ENCODE measurements at places on chromosomes 4 and X. TPM values are rescaled to one million over a fixed set of nuclear protein-coding genes. Genes with fewer than 3 reads are reported as not detected.

DNA sequence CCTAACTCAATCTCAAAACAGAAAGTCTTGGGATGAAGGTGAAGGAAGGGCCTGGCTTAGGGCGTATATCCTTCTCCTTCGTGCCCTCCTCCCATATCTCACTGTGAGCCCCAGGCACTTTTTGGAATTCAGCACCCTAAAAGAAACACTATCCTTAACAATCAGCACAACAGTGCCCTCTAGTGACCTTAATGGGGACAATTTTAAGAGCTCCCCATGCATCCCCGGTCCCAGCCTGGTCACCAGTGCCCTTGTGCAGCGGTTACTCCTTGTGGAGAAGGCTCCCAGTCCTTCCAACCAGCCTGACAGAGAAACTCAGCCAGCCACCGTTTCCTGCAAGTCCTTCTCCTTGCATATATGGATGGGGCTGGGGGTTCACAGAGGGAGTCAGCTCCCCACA is 4.2 kb downstream of the PAK3 start:
- no peak for DNase-seq

GRCh38 chr4:2255501-2256155 is 6.3 kb downstream of the MXD4 start:
- peak; percentile 45 for DNase-seq

GRCh38 chrX:135086197-135086854 is 34.0 kb downstream of the ETDB start:
- DNase-seq = no peak

- no peak for DNase-seq
Measured at GRCh38 chrX:16804923-16805464, 18.7 kb downstream of the TXLNG start.

DNA sequence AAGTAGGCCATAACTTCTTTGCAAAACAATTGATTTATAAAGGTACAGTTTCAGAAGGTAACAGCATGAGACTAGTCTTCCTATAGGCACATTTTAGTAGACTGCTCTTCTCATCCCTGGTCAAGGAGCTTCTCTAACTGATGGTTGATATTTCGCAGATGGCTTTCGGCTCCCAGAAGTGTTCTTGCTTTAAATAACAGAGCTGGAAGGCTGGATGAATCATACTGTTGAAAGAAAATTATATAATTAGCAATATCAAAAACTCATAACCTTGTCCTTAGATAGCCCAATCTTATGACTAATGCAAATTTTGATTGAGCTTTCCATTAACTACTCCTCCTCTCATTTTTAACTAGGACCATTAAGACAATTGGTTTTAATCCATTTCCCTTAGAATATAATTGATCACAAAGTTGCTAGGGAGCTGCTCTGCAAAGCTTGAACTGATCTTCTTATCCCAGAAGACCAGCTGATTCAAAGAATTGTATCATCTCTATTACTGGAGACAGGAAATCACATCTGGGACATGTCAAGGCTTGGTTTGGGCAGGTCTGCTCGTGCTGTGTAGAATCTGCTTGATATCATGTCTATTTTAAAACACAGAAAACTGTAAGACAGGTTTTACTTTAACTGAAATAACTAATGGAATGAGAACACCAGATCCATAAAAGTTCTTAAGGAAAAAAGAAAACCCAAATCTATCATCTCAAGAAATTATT is 38.6 kb downstream of the CENPU start:
- DNase-seq = no peak

SPANXN3 gene
- not detected for polyA plus RNA-seq

SYN1 gene
- 5.3 TPM for polyA plus RNA-seq
